ENCODE measurements at places on chromosomes 3 and 15. TPM values are rescaled to one million over a fixed set of nuclear protein-coding genes. Genes with fewer than 3 reads are reported as not detected.

The CCDC54 gene
- total RNA-seq = not detected

The GOLGA8J gene
- total RNA-seq = not detected

The FYTTD1 gene
- total RNA-seq = 48.4 TPM

The TRMT10C gene
- 62.7 TPM for total RNA-seq

The TRPM1 gene
- total RNA-seq = not detected

The ACTC1 gene
- not detected for total RNA-seq

The CD96 gene
- total RNA-seq = 108 TPM

The PLA2G4E gene
- total RNA-seq = not detected

The ENTPD3 gene
- not detected for total RNA-seq

The SPINK8 gene
- total RNA-seq = not detected

The EPHA3 gene
- total RNA-seq = 25.6 TPM

The TP63 gene
- not detected for total RNA-seq

The LRRC2 gene
- total RNA-seq = 0.37 TPM

The TRIM42 gene
- total RNA-seq = not detected

The IMPDH2 gene
- 821 TPM for total RNA-seq

The FAM3D gene
- total RNA-seq = not detected

The GOLGA6B gene
- total RNA-seq = not detected

The H1-8 gene
- not detected for total RNA-seq

The AMT gene
- total RNA-seq = 1.8 TPM

The TMEM40 gene
- not detected for total RNA-seq

The CCDC9B gene
- total RNA-seq = 47.7 TPM

The MRPL46 gene
- 40.2 TPM for total RNA-seq

The POPDC2 gene
- 0.19 TPM for total RNA-seq

The ZNF860 gene
- total RNA-seq = 3.6 TPM

The NEIL1 gene
- total RNA-seq = 3.8 TPM

The NISCH gene
- 36.5 TPM for total RNA-seq

The CRYBG3 gene
- total RNA-seq = 9.4 TPM

The ZIC4 gene
- 0.56 TPM for total RNA-seq

The KLHL24 gene
- 15.1 TPM for total RNA-seq

The CFAP92 gene
- 0.61 TPM for total RNA-seq

The FRMD5 gene
- total RNA-seq = 14.9 TPM

The PPIB gene
- 561 TPM for total RNA-seq

The TUSC7 gene
- not detected for total RNA-seq

The EXD1 gene
- total RNA-seq = not detected

The CORO2B gene
- 10.9 TPM for total RNA-seq

The SAMD7 gene
- total RNA-seq = not detected

The VILL gene
- total RNA-seq = 2.0 TPM

The PRSS50 gene
- total RNA-seq = not detected

The CTDSPL gene
- total RNA-seq = 7.5 TPM

The LARP6 gene
- 163 TPM for total RNA-seq

The MTFMT gene
- total RNA-seq = 21.9 TPM

All from A375 (cell line).